ENCODE measurements at places on chromosomes 4 and X.

- no peak for DNase-seq
Measured at GRCh38 chr4:39004758-39005157, 27.5 kb downstream of the TMEM156 start.

DNA sequence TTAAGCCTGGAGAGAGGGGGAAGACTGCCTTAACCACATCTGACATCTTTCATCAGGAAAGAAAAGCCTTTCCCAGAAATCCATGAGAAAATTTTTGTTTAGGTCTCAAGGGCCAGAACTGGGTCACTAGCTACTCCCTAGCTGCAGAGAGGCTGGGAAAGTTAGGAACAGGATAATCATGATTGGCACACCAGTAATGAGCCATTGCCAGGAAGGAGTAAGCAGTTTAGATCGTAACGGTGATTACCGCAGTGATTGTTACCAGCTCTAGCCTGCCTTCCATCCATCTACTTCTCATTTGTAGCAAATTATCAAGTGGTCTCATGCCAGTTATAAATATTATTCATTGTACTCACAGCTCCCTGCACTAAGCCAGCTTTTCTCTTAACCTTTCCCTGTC is 22.7 kb upstream of the STX18 start:
- DNase-seq, result no peak

DNA sequence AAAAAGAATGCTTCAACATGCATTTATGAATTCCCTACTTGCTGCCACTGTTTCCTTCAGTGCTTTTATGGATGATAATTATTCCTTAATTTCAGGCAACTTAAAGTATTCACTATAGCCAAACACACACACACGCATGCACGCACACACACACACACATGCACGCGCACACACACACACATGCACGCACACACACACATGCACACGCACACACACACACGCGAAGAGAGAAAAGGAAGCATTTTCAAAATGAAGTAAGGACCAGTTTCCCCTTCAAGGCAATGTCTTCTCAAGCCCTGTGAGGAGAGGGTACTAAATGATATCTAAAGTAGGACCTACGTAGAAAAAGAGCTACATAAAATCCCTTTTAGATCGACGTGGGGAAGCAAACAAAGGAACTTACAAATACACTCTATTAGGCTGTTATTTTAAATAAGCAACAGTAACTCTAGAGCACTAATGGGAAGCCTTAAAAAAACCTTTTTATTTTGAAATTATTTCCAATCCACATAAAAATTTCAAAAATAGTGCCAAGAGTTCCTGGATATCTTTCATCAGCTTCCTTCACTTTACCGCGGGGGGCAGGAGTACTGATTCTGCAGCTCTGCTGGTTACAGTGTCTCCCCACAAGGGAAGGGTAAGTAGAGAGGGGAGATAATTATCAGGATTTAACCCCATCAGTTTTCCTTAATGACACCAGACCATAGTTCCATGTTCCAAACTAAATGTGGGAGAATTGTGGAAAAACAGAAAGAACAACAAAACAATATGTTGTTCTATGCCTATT is 13.7 kb downstream of the IRF2 start:
- DNase-seq, result no peak

- DNase-seq, result no peak
Measured at GRCh38 chrX:13897566-13897965, 80.7 kb upstream of the GPM6B start.

DNA sequence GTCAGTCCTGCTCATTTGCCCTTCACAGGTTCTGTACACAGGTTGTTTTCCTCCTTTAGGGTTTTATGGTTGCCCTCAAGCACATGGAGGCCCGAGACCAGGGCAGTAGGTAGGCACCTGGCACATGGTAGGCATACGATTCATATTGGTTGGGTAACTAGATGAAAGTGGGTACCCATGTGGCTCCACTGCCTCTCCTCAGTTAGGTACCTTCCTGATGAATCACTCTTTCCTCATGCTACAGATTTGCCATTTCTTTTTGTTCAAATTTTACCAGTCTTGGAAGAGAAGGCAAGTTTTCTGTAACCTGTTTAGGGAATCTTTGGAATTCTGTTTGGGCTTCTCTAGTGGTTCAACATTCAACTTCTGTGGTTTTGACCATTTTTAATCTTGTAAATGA is 121.3 kb downstream of the FHIP1A start:
- DNase-seq, result no peak

- DNase-seq, result no peak
Measured at GRCh38 chrX:17415242-17415810, 40.3 kb downstream of the NHS start.

- no peak for DNase-seq
Measured at GRCh38 chr4:25915353-25915705, 1.3 kb downstream of the SMIM20 start.

DNA sequence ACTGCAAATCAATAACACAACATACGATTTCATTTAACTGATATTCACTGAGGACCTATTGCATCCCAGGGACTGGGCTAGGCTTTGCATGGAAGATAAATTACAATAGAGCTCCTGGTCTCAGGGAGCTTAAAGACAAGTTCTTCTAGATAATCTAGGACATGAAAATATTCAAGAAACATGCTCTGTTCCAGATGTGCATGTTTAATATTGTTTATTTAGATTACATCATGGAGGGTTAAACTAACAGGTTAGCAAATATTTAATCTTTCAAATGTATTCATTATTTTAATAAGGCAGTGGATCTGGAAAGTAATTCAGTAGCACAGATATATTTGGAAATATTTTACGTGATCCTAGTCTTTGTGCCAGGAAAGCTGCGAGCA is 2430.3 kb downstream of the PCDH7 start:
- DNase-seq, result no peak

DNA sequence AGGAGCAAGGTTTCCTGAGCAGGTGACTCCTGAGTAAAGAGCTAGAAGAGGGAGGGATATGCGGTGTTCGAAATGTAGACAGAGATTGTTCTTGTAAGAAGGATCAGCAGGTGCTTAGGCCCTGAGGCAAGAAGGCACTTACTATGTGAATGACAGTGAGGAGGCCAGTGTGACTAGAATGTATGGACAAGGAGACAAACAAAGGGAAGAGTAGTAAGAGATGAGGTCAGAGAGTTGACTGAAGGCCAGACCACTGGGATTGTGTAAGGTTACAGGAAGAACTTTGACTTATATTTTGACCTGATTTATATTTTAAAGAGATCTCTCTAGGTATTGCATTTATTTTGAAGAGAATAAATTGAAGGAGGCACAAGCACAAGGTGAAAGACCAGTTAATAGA is 118.4 kb upstream of the ENPEP start:
- DNase-seq, result no peak

DNA sequence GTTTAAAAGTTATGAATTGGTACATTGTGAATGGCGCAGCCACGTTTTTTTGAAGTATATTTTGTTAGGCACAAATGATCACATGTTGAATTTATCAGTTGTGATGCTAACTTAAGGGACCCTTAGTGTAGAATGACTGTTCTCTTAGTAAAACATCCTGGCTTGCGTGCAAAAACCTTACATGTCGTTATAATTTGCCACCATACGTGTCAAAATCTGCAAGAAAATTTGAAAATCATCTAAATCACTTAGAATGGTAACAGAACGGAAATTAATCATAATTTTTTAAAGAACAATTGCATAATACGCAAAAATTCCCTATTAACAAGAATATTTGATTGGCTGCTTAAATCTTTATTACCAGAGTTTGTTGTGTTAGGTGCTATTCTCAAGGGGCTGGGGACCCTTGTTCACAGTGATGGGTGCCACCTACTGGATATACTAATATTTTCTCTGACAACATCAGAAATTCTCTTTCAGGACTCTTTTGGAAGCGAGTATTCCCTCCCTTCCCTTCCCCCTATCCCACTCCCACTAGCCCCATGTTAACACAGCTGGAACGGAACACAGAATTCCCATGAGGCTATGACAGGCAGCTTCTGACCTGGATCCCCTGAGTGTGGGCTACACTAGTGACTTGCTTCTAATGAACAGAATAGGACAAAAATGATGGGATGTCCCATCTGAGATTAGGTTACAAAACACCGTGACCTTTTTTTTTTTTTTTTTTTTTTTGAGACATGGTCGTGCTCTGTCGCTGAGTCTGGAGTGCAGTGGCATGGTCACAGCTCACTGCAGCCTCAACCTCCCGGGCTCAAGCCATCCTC is 71.8 kb downstream of the SUPT20HL2 start:
- DNase-seq, result no peak

DNA sequence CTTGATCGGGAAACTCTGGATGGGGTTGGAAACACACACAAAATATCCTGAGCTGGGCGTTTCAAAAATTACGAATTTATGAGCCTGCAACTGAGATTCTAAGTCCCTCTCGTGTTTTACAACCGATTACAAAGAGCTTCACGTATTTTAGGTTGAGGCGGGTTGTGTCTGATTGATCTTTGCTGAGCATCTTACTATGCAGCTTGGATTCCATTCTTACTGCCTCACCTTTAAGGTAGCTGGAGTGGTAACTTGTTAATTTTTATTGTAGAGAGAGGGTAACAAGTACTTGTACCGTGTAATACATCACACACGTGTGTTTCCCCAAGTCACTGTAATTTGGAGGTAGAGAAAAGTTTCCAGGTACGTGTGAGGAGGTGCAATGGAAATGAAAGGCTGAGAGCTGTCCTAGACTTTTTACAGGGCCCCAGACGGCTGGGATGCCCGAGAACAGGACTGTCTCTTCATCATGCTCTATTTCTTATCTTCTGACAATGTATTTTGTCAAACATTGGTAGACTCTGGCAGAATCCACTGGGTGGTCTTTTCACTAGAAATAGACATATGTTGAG is 97.8 kb upstream of the TENM3 start:
- DNase-seq, result no peak

- no peak for DNase-seq
Measured at GRCh38 chr4:113950207-113950606, 29.2 kb downstream of the ARSJ start.

GRCh38 chrX:44536198-44536597 is 6.5 kb downstream of the FUNDC1 start:
- no peak for DNase-seq

- no peak for DNase-seq
Measured at GRCh38 chr4:184255361-184255760, 37.7 kb upstream of the ENPP6 start.

- DNase-seq, result no peak
Measured at GRCh38 chr4:26161030-26161824, 159.6 kb upstream of the RBPJ start.

DNA sequence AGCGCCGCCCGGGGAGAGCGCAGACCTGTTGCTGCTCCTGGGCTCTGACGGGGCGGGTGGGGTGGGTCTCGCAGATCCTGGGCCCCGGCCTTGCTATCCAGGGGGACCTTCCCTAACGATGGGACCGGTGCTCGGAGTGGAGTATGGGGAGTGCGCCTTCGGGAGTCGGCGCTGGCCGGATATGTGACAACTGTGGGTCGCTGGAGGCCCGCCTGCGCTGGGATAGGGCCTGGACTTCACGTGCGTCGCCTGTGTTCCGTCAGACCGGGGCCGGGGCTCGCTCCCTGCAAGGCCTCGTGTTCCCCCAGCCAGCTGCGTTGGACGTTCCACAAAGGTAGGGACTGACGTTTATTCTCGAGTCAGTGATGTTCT is 1.3 kb downstream of the TBL1X start:
- DNase-seq, result no peak
